ENCODE measurements at places on chromosomes 7 and 10. TPM values are rescaled to one million over a fixed set of nuclear protein-coding genes. Genes with fewer than 3 reads are reported as not detected.
A peak's percentile ranks its signal among the peaks of the same experiment; 100 is the strongest.

DNA sequence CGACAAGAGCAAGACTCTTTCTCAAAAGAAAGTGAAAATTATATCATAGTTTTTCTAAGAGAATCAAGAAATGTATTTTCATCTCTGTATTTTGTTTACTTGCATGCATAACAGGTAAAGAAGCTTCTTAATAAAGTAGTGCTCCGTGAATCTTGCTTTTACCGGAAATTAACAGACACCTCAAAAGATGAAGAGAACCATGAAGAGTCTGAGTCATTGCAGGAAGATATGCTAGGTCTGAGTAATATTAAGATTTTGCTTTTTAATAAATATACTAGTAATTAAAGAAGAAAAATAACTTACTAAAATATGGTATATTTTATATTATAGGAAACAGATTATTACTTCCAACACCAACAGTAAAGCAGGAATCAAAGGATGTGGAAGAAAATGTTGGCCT lies 39.5 kb upstream of the STOX1 start:
- H3K4me1 ChIP-seq = no peaks in the 10 kb centered on the region
- H3K27ac ChIP-seq = no peak overlapping the region
- H3K4me3 ChIP-seq = no peak overlapping the region
- DNase-seq = no peak

DNA sequence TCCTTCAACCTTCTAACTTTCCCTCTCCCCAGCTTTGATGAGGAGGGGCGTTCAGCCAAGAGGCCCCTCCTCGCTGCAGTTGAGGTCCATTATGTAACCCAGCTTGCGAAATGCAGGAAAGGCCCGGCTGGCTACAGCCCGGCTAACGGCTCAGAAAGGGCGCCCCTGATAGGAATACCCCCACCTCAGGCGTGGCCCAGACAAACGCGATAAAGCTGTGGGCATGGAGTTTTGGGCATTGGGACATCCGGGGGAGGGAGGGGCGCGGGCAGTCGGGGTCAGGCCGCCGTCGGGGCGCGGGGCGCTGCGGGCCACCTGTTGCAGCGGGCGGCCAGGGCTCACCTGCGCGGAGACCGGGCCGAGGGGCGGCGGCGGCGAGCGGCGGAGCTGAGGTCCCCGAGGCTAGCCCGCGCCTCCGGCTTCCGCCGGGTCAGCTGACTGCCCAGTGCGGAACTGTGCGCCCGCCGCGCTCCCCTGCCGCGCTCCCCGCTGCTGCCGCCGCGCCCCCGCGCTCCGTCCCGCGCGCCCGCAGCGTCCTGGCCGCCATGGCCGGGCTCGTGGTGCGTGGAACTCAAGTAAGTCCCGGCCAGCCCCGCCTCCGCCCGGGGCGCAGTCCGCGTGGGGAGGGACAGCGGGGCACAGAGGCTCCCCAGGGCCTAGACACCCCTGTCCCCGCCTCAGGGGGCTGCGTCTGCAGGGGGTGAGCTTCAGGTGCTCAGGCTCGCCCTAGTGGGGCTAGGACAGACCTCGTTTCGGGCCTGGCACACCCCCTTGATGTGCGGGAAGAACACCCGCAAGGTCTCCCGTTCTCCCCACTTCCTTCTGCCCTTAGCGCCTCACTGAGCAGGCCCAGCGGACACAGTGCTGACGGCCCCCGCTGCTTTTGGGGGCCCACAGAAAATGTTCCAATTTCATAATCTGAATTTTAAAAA lies at the start of gene LRMDA:
Gene LRMDA, plus strand, starts transcription at position 445 of the 932 bp plus-strand sequence.
- H3K4me1 ChIP-seq = peaks cover 20% of the 10 kb centered on the region
- peaks cover 26% of the 10 kb centered on the region for H3K27me3 ChIP-seq
- no peaks in the 10 kb centered on the region for H3K36me3 ChIP-seq
- peak within 1 kb of the TSS; percentile 42 for H3K27ac ChIP-seq

DNA sequence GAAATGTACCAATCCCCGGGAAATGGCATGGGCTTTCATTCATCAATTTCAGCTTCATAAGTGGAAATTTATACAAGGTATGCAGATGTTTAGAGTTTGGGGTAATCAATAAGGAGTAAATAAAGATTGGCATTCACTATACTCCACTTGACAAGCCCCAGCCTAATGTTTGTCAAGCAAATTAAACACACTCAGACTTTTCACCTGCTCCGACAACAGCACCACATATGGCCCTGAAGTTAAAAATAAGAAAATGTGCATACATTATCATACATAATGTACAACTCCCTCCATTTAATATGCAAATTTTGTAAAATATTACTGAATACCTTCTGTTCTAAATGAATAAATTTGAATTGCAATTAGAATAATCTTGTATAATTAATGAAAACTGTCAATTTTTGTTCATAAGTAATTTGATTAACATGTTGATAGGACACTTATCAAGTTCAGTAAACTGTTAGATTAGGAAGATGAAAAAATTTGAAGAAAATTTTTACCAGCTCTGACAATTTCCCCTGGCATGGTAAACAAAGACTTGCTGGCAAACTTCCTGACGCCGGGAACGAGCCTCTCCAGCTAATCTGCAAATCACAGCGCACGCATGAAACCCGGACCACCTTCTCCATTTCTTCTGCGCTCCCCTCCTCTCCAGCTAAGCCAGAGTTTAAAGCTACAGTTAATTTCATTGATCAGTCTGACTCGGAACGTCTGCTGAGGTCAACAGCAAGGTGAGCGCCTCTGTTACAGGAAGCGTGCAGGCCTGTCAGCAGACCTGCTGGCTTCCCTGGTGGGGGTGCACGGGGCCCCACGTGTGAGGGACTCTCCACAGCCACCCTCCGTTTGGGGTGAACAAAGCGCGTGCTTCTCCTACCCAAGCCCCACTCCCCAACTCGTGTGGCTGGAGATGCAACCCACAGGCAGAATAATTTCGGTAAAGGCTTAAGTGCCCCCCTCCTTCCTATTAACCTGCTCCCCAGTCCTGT lies 70.7 kb downstream of the EBF3 start:
- peaks cover 29% of the 10 kb centered on the region for H3K27me3 ChIP-seq
- no peak overlapping the region for H3K27ac ChIP-seq
- DNase-seq = peak; percentile 75
- no peak overlapping the region for H3K4me3 ChIP-seq
- H3K4me1 ChIP-seq = peaks cover 60% of the 10 kb centered on the region

GRCh38 chr10:69418052-69418752 lies 1.5 kb upstream of the TACR2 start:
- DNase-seq = no peak
- H3K4me1 ChIP-seq = peaks cover 23% of the 10 kb centered on the region

DNA sequence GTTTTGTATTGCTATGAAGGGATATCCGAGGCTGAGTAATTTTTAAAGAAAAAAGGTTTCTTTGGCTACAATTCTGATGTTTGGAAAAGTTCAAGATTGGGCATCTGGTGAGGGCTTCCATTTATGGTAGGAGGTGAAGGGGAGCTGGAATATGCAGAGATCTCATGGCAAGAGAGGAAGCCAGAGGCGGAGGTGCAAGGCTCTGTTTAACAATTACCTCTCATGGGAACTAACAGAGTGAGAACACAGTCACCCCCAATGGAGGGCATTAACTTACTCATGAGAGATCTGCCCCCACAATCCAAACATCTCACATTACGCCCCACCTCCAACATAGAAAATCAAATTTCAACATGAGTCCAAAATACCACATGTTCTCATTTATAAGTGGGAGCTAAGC lies 62.0 kb downstream of the AKR1D1 start:
- H3K4me1 ChIP-seq = no peaks in the 10 kb centered on the region
- DNase-seq = no peak
- no peak overlapping the region for H3K4me3 ChIP-seq
- H3K27me3 ChIP-seq = no peaks in the 10 kb centered on the region
- no peaks in the 10 kb centered on the region for H3K36me3 ChIP-seq

GRCh38 chr10:71392292-71392691 lies 4.4 kb upstream of the CDH23 start:
- no peak for DNase-seq
- H3K4me3 ChIP-seq = no peak overlapping the region

DNA sequence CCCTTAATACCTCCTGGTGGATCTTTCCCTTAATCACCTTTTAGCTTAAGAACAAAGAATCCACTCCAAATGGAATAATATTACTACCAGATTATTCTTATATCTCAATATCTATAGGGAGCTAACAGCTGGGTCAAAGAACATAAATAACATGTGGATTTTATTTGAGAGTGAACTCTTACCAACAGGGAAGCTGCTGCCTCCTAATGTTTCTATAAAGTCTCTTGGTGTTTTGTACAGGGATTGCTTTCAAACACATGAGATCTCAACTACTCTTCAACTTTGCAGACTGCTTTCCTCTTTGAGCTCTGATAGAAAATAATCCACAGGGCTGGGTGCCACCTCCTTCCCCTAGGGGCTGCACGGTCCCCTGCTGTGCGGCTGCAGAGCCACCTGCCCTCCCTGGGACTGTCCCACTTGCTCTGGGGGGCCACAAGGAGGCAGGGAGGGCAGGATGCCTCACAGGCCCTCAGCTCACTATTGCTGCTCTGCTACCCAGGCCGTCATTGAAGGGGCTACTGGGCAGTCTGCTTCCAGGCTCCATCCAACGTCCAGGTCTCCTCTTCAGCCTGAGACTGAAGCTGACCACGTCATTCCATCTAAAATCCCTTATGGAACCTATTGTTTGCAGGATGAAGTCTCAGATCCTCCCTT lies 191.2 kb downstream of the CXCL12 start:
- H3K4me3 ChIP-seq = no peak overlapping the region
- DNase-seq = no peak
- no peaks in the 10 kb centered on the region for H3K27me3 ChIP-seq
- no peaks in the 10 kb centered on the region for H3K36me3 ChIP-seq
- H3K4me1 ChIP-seq = peaks cover 3% of the 10 kb centered on the region
- no peak overlapping the region for H3K27ac ChIP-seq

DNA sequence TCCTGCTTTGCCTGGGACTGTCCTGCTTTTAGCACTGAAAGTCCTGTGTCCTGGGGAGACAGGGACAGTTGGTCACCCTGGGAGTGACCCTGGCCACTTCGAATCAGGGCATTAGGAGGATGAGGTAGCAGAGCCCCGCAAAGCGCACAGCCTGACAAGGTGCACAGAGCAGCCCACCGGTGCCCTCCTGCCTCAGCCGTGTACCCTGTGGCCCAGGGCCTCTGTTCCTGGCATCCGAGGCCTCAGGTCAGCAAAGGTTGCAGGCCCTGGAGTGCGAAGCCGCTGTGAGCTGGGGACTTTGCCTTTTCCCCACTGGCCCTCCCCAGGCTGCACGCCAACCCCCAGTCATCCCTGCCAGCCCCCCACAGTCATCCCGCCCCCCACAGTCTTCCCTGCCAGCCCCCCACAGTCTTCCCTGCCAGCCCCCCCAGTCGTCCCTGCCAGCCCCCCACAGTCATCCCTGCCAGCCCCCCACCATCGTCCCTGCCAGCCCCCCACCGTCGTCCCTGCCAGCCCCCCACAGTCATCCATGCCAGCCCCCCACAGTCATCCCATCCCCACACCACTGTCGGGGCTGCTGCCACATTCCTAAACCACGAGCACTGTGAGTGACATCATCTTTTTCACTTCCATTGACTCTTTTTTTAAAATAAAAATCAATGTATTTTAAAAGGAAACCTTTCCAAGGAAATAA lies 91.8 kb downstream of the RGS10 start:
- no peaks in the 10 kb centered on the region for H3K27me3 ChIP-seq
- peaks cover 72% of the 10 kb centered on the region for H3K36me3 ChIP-seq
- no peak overlapping the region for H3K27ac ChIP-seq

- no peaks in the 10 kb centered on the region for H3K4me1 ChIP-seq
- no peaks in the 10 kb centered on the region for H3K36me3 ChIP-seq
- DNase-seq = no peak
- no peak overlapping the region for H3K27ac ChIP-seq
Observed at GRCh38 chr7:72140566-72140965, 271.6 kb downstream of the CALN1 start.

- H3K27me3 ChIP-seq = no peaks in the 10 kb centered on the region
- H3K27ac ChIP-seq = no peak overlapping the region
- H3K36me3 ChIP-seq = no peaks in the 10 kb centered on the region
- H3K4me3 ChIP-seq = no peak overlapping the region
Observed at GRCh38 chr10:70629338-70629737, 26.8 kb upstream of the PRF1 start.

GRCh38 chr7:117169907-117170306 lies 153.0 kb downstream of the WNT2 start:
- peaks cover 3% of the 10 kb centered on the region for H3K36me3 ChIP-seq
- H3K27me3 ChIP-seq = no peaks in the 10 kb centered on the region
- DNase-seq = peak; percentile 42
- no peak overlapping the region for H3K4me3 ChIP-seq
- no peak overlapping the region for H3K27ac ChIP-seq

- no peaks in the 10 kb centered on the region for H3K36me3 ChIP-seq
- H3K4me3 ChIP-seq = peak overlapping the region; percentile 46
- DNase-seq = no peak
- peaks cover 20% of the 10 kb centered on the region for H3K4me1 ChIP-seq
- H3K27ac ChIP-seq = peak overlapping the region; percentile 40
Observed at GRCh38 chr10:81875467-81876252, 666 bp downstream of the NRG3 start.

DNA sequence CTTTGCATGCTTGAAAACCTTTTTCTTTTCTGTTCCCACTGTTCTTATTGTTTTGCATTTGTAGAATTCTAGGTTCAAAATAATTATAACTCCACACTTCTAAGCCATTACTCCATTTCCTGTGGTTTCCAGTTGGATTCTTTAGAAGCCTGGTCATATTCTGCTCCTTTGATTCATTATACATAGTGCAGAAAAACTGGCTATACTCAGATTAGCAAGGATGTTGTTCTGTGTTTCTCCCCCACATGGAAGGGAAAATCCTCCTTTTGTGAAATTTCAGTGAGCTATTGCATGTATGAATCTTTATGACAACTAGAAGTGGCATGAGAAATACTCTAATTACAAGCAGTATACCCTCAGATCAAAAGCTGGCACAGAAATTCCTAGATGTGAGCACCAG lies 79.5 kb downstream of the SLC13A1 start:
- no peak overlapping the region for H3K27ac ChIP-seq
- no peaks in the 10 kb centered on the region for H3K4me1 ChIP-seq
- DNase-seq = no peak
- no peaks in the 10 kb centered on the region for H3K36me3 ChIP-seq
- no peaks in the 10 kb centered on the region for H3K27me3 ChIP-seq

DNA sequence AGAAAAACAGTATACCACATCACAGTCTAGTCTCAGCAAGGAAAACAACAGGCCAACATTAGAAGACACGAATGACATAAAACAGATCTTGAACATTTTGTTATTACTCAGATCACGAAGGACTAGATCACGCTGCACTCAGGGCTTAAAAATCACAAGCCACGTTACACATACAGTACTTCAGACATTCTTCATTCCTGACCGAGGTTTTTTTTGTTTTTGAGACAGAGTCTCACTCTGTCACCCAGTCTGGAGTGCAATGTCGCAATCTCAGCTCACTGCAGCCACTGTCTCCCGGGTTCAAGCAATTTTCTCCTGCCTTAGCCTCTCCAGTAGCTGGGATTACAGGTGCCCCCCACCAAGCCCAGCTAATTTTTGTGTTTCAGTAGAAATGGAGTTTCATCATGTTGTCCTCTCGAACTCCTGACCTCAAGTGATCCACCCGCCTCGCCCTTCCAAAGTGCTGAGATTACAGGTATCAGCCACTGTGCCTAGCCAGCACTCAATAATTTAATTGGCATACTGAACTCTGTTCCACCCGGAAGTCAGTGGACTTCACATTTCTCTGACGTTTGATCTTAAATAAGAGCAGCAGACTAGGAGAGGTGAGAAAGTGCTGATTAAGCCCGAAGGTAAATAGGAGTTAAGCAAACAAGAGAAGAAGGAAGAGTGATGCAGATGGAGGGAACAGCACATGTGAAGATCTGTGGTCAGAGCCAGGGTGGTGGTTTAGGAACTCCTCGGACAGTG lies 3.5 kb downstream of the AIMP2 start:
- peaks cover 18% of the 10 kb centered on the region for H3K4me1 ChIP-seq
- H3K4me3 ChIP-seq = no peak overlapping the region
- DNase-seq = no peak
- H3K27me3 ChIP-seq = no peaks in the 10 kb centered on the region

The CYP2C9 gene
- total RNA-seq = not detected

The TFR2 gene
- 3.7 TPM for total RNA-seq

The PLAU gene
- 5.3 TPM for total RNA-seq

The STOX1 gene
- 14.4 TPM for total RNA-seq

The ARHGEF5 gene
- total RNA-seq = 2.2 TPM

Data from spinal cord (tissue), 10 donors.